AG09309 (cell line): ENCODE measurements at places on chromosomes 2 and 18.

DNA sequence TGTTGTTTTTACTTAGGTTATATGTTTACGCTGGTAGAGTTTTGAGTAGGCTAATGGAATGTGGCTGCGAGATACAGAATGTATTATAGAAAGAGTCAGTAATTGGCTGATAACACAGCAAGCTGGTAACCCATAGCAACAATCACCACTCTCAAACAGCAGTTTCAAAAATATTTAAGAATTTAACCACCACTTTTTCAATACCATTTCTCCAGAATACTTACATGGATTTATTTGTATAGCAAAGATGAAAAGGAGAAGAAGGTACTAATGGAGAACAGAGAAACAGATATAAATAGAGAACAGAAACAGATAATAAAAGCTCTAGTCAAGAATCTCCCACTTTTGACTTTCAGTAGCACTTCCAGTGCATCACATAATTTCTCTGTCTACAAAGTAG lies 188.3 kb upstream of the SLC39A10 start:
- no peak for DNase-seq

DNA sequence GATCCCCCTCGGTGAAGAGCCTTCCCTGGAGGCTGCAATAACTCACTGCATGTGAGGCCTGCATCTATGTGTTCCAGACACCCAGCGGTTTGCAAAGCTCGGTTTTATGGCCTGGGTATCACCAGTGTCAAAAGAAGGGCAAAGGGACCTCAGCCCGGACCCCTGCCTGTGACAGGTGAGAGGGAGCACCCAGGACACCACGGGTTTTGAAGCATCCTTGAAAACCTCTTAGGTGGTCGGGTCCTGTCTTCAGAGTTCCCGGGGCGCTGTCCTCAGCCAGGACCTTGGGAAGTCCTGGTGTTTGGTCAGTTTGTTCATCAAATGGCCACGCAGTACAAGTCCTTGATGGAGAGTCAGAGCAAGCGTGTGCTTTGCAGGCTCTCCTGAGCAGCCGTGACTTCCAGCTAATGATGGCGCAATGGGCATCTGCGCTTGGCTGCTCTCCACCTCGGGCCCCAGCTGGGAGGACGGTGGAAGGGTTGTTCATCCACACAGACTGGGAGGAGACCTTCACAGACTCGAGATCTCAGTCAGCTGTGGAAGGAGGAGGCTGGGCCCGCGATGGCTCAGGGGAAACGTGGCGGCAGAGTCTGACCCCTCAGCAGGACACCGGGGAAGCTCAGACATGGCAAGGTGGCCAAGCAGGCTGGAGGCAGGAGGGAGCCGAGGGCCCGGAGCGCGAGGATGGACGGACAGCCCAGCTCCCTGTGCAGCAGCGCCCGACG lies 113.1 kb upstream of the GPC1 start:
- DNase-seq = no peak

DNA sequence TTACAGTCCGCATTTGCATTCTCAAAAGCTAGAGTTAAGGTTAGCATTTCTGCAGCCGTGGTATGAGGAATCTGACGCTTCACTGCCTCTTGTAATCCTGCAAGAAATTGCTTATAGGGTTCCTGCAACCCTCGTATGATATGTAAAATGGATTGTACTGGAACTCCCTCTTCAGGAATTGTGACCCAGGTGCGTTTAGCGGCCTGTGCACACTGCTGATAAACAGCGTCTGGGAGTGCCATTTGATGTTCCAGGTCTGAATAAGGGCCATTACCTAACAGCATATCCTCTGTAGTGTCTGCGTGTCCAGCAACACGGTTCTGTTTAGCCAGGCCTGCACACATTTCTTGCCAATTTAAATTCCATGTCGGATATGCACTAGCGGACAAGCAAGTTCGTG lies 42.5 kb downstream of the CXCR4 start:
- no peak for DNase-seq

DNA sequence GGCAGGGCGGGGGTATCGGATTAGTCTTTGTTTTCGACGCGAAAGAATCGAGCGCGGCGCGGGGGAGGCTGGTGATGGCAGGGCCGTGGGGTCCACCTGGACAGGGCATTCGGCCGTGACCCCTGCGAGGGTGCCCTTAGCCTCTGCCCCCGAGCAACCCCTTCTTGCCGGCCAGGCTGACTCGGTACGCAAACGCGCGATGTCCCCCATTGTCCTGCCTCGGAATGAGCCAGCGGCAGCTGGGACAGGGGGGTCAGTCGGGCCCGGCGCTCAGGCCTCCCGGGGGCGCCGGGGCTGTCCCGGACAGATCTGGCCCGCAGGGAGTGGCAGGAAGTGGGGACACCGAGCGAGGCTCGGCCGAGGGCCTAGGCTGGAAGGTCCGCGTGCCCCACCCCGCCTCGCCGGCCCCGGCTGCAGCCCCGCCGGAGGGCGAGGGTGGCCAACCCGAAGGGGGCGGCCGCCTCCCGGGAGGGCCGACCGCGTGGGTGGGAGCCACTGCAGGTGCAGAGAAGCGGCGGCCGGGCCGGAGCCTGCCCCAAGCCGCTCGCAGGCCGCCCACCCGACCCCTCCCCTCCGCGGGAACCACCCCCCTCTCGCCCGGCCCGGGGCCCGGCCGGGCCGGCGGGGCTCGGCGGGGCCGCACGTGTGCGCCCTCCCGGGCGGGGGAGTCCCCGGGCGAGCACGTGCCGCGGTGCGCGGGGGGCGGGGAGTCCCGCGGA lies at the start of gene TET3:
Gene TET3 (plus strand): TSS at position 708 of the 719 bp plus-strand sequence. CDS start 1,494 bp downstream, outside the sequence.
- DNase-seq = no peak

- no peak for DNase-seq
These were observed 126.7 kb downstream of the ARHGAP15 start for GRCh38 chr2:143255899-143256298.

GRCh38 chr2:187900021-187900420 lies 345.8 kb upstream of the TFPI start:
- no peak for DNase-seq
